ENCODE measurements at places on chromosomes 3 and 15.
A peak's percentile ranks its signal among the peaks of the same experiment; 100 is the strongest.

DNA sequence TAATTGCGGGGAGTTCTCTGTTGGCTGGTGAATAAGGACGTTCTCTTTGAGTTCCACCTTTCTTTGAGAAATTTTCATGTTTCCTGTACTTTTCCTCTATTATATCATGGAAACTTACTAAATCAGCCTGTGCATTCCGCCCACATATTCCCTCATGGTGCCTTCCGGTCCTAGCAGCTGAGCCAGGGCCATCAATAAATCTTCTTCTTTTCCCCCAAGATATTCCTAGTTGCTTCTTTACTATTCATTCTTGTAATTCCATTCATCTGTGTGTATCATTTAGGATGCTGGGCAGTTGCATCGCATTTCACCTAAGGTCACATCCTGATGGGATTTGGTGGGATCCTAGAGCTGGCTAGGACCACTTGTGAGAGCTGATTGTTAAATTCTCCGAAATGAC, 139.2 kb downstream of the RBMS3 start:
- no peak for DNase-seq

- no peak for DNase-seq
These were observed 13.7 kb downstream of the EIF2AK4 start for GRCh38 chr15:39947401-39948197.

DNA sequence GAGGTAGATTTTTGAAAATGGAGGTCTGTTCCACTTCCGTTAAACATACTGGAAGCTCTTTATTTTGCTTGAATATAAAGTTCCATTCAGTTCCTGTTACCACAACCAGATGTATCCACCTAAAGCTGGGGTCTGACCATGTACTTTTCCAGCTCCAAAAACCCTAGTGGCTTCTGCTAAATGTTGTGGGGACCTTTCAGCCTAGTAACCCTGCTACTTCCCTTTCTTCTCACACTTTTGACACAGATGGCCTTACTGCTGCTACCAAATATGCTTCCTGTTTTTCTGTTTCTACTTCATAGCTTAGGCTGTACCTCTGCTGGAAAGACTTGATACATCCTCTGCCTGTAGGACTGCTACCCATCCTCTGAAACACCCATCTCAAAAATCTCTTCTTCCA, 87.8 kb downstream of the COL6A6 start:
- DNase-seq, result no peak

DNA sequence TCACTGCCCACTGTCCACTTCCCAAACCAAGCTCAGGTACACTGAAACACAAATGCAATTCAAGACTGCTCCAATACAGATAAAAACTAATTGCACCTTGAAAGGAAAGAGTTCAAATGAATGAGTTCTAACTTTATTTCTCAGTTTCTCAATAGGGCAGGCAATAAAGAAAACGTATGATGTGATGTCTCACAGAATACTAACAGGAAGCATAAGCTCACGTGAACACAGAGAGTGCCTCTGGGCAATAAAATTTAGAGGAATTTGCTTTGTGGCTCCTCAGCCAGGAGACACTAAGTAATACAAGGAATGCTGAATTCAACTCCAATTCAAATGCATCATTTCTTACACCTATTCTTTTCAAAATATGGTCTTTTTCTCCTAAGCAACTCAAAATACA, 82.3 kb upstream of the OCA2 start:
- DNase-seq, result no peak

DNA sequence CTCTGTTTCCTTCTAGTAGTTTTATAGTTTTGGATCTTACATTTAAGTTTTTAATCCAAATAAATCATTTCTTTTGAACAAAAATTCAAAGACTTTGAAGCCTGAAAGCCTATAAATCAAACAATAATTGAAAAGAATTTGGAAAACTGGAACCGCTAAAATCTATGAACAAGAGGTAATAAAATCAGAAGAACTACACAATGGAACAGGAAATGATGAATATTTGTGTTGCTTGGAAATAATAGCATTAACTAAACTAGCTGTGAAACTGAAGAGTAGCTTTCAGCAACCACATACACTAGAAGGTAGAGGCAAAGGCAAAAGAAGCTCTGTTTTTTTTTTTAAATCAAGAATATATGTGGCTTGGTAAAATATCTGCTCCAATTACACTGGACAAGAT, 147.9 kb upstream of the ABI3BP start:
- no peak for DNase-seq

DNA sequence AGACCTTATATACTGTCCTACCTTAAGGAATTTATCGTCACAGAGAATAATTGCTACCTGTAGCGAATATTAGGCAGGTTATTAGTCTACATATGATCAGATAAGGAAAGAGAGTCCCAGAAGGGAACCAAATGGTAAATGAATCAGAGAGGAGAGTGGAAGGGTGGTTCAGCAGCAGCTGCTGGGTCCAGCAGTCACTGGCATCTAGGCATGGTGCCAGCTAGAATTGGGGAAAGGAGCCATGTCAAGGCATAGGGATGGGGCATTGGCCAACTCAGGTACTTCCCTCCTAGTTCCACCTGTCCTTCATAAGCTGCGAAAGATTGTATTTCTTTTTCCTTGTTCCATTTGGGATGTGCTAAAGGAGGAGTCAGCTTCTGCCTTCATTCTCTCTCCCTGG, 23.4 kb downstream of the HACD3 start:
- no peak for DNase-seq

DNA sequence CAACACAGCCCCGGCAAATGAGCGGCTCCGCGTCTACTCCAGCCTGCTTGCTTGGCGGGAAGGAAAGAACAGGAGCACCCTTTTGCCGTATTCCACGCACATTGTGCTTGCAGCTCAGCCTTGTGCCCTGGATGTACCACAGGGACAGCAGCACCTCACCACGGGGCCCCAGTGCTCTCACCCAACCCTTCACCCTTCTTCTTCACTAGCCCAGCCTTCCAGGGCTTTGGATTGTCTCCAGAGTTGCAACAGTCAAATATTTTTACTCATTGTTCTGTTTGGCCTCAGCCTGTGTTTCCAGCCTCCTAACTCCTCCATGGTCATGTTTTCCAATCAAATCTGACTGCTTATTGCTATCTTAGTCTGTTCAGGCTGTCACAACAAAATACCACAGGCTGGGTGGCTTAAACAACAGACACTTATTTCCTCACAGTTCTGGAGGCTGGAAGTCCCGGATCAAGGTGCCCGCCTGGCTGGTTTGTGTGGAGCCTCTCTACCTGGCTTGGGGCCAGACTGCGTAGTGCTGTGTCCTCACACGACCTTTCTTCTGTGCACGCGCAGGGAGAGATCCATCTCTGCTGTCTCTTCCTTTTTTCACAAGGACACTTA, 79.2 kb upstream of the ABHD17C start:
- DNase-seq, result peak; percentile 79

DNA sequence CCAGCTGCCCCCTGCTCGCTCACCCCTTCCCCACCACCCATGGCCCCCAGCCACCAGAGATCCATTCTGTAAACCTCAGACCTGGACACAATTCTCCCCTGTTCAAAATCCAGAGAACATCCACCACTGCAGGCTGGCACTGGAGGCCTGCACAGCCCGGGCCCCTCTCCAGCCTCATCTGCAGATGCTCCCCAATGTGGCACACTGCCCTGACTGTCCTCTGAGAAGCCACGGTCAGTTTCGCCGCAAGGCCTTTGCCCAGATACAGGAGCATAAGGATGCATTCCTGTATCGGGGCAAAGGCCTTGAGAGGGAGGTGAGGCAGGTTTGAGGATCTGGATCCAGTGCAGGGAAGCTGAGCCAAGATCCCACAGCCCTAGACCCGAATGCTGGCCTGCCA, 175.4 kb upstream of the LINGO1 start:
- no peak for DNase-seq

DNA sequence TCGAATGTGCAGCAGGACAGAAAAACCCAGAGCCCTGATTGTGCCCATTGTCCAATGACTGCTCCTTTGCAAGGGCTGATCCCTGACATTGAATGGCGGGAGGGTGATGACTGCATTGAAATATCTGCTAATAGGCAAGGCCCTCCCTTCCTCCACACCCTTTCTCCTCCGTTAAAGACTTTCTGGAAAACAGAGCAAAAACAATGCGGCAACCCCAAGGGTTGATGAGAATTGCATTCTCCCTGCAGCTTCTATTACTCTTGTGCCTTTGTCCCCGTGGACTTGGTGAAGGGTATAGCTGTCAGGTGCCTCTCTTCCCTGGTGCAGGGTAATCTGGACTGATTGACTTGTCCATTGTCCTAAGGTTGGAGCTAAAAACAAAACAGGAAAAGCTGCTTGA, 71.8 kb downstream of the THSD4 start:
- no peak for DNase-seq

DNA sequence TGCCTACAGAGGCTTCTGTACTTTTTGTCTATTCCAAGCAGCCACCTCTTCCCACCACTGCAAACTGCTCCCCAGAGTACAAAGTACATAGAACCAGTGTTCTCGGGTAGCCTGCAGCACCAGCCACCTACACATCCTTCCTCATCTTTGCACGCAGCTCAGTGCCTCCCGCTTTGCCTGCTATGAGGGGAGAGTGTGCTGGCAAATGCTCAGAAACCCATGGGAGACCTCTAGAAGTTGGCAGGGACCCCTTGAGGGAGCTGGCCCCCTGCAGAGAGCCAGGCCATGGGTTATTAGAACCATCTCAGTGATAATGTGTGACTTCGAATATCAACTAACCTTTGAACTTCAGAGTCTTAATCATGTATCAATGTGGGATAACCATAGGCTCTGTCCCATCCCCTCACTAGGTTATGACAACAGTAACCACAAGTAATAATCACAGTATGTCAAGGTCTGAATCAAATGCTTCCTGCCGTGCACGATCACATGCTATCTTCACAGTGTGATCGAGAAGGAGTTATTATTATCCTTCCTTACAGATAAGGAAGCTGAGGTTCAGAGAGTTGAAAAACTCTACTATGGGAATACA, 22.8 kb upstream of the SMAD3 start:
- no peak for DNase-seq

DNA sequence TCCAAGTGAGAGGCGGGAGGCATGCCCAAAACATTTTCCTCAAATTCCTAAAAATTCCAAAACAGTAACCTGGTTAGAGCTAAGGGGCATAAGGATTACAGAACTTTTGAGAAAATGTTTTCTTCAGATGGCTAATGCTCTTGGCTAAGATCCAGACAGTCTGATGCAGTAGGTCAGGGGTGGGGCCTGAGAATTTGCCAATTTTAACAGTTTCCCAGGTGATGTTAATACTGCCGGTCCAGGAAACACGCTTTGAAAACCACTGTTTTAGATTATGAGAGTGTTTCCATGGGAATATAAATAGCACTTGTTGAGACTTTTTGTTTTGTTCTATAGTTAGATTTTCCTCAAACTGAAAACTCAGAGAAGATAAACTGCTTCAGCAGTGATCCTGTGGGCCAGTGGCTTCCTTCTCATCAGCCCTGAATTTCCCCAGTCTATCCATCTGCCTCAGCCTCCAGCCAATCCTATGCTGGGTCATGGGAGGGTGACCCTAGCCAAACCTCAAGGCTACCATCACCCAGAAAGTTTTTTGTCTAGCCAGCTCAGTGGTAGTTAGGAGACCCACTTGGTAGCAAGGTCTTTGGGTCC, 71.6 kb upstream of the ACP3 start:
- DNase-seq, result no peak

- DNase-seq, result no peak
These were observed 53.7 kb downstream of the BDH1 start for GRCh38 chr3:197501879-197502620.

GRCh38 chr3:17982211-17982880, 239.9 kb upstream of the TBC1D5 start:
- no peak for DNase-seq

DNA sequence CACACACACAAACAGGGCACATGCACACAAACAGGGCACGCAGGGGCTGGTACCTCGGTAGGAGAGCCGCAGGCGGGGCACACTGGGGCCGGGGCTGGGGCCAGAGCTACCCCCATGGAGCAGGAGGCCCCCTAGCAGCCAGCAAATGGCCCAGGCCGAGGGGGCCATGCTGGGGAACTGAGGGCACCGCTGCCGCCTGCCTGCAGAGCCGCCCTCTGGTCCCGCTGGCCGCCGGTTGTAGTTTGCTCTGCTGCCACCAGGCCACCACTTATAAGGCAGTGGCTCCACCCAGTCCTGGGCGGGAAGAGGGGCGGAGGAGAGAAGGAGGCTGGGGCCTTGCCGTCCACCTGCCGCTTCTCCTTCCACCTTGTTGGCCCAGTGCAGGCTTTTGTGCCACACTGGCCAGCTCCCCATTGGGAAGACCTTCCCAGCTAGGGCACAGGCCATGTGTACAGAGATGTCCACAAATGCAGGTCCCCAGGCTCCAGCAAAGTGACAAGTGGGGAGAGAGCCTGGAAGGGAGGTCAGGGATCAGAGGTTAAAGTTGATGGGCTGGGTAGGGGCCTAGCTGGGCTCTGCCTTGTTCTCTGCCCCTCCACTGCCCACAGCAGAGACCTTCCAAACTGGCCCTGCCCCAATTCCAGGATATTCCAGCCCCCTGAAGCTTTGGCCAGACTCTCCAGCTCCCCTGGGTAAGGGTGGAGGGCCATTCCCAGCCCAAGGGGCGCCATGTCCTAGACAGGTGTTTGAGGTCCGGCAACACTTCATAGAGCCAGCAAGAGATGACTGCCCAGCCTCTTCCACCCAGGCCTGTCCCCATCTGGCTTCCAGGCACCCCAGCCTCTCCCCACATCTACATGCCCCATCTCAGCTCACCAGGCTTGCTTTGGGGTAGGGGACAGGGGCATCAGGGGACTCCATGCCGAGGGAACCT, at the start of gene SEMA3G:
SEMA3G (minus strand) TSS at position 244 of the 934 bp plus-strand sequence; CDS start at position 168, 76 bp downstream.
- DNase-seq, result no peak

DNA sequence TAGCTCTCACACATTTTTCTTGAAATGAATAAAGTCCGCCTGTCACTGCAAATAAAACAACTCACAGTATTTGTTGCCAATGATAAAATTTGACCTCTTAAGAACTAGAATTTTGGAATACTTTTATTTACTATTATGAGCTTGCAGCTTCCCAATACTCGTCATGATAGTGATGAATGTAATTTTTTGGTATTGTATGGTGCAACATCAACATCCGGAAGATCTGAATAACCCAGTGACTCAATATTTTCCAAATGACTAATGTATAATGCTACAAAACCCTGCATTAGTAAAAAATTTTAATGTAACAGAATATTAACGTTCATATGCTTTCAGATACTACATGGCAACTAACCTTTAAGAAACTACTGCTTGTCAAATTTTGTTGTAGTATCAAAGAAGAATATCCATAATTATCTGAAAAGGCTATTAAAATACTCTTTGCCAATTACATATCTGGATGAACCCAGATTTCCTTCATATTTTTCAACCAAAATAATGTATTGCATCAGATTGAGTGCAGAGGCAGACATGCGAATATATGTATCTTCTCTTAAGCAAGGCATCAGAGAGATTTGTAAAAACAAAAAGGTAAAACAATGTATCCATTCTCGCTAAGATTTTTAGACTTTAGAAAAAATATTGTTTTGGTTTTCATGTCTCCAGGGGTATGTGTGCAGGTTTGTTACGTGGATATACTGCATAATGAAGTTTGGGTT, 95.3 kb downstream of the IGF2BP2 start:
- DNase-seq, result no peak

GRCh38 chr3:149245738-149246451, 24.3 kb upstream of the CP start:
- DNase-seq, result peak; percentile 21

- no peak for DNase-seq
These were observed 35.3 kb downstream of the ITGB5 start for GRCh38 chr3:124851905-124852304.
